ENCODE measurements at places on chromosomes 16 and 17.
A peak's percentile ranks its signal among the peaks of the same experiment; 100 is the strongest.

DNA sequence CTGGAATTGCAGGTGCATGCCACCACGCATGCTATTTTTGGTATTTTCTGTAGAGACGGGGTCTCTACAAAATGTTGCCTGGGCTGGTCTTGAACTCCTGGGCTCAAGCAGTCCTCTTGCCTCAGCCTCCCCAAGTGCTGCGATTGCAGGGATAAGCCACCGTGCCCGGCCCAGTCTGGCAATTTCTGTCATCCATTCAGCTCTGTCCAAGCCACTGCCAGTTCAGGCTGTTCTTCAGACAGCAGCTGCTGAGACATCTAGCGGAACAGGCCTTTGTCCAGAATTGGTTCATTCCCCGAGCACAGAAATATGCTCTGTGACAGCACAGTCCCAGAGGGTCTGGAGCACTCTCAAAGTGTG lies 5.4 kb downstream of the SLC47A1 start:
- no peak for DNase-seq

- DNase-seq: peak; percentile 70
Measured at GRCh38 chr17:48577946-48578615, at the start of gene HOXB4. HOXB4 (minus strand) TSS chr17:48578350; CDS start chr17:48578319, 31 bp downstream.

DNA sequence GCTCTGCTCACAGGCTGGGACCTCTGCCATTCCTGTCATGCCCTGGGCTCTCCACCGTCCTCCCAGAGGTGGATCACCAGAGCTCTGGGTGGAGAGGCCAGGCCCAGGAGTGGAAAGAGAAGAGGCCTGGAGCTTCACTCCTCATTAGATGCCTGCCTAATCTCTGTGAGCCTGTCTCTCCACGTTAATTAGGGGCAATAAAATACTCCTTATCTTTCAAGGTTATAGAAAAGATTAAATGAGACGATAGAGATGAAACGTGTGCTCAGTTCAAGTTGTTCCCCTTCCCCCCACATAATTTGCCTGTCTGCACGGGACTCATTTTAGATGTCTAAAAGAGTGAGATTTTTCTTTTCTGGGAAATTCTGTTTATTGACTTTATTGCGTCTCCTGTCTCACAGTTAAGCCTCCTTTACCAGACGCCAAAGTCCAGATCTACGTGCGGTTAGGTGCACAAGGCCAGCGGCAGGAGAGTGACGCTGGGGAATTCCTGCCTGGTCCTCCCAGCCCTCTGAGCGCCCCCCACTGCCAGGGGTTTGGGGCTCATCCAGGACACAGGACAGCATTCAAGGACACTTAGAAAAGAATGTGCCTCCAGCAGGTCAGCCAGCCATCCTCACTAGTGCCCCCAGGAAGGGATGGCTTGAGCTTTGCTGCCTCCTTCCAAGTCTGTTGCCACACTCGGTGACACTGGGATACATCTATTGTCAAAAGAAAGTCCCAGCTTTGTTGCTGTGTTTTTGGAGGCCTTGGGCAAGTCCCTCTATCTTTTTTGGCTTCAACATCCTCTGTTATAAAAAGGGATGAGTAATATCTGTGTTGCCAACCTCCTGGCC lies 42.3 kb downstream of the TBX4 start:
- no peak for DNase-seq

DNA sequence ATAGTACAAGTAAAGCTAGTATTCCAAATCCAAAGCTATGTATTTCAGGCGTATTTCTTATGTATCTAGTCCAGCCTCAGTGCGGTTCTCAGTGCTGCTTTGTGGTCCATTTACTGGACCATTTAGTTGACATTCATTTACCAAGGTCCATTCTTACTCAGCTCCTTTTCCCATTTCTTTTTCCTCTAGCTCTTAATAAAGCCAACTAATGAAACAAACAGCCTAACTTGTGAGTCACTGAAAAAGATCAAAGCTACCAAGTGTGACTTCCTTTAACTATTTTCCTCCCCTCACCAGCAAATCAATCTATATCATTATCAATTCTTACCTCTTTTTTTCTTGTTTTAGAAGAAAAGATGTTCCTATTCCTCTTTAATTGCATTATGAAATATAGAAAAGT lies 64.0 kb downstream of the CYB561 start:
- DNase-seq: no peak

GRCh38 chr17:77316191-77316641 lies 175.4 kb downstream of the SEC14L1 start:
- DNase-seq: no peak

DNA sequence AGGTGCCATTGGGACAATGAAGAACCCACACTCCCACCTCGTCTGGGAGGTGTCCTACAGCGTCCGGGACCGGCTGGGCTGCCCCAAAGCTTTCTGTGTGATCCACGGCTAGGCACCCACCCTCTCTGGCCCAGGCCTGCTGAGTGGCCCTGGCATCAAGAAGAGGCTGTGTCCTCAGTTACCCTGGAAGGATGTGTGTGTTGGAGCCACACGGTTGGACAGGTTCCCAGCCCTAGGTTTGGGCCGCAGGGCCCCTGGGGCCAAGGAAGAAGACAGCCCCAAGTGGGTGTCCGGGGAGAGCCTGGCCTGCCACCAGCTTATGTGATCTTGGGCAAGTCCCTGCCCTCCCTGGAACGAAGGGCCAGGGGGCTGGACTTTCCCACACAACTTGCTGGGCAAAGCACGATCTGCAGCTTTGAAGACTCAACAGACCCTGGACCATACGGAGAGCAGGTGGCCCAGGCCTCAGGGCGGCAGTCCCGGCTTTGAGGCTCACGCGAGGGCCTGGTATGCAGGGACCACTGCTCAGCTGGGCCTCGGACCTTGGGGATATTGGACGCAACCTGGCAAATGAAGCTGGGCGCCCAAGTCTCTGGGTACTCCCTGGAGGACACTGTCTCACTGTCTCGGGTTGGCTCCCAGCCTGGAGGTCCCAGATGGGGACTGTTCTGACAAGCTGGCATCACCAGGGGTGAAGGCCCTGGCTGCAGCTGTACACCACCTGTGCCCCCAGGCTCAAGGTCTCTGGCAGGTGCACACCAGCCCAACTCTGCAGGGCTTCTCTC lies 17.5 kb downstream of the MYBBP1A start:
- no peak for DNase-seq

GRCh38 chr17:82321947-82322466 lies 4.6 kb upstream of the CD7 start:
- no peak for DNase-seq

- DNase-seq: no peak
Measured at GRCh38 chr17:60403962-60404361, 12.0 kb upstream of the USP32 start.
